ENCODE measurements at places on chromosomes 12 and 14. TPM values are rescaled to one million over a fixed set of nuclear protein-coding genes. Genes with fewer than 3 reads are reported as not detected.

CCDC184 gene
- 0.29 TPM for total RNA-seq

LRTM2 gene
- total RNA-seq, result not detected

PKP2 gene
- 78.2 TPM for total RNA-seq

TPPP2 gene
- not detected for total RNA-seq

GSC gene
- not detected for total RNA-seq

LRRC9 gene
- total RNA-seq, result not detected

PYGL gene
- 24.3 TPM for total RNA-seq

DIO3 gene
- 0.29 TPM for total RNA-seq

Measured in stomach (tissue), 19 donors.